ENCODE measurements at places on chromosomes 4 and X.

GRCh38 chr4:83107631-83108030 is 6.9 kb downstream of the PLAC8 start:
- DNase-seq: no peak

DNA sequence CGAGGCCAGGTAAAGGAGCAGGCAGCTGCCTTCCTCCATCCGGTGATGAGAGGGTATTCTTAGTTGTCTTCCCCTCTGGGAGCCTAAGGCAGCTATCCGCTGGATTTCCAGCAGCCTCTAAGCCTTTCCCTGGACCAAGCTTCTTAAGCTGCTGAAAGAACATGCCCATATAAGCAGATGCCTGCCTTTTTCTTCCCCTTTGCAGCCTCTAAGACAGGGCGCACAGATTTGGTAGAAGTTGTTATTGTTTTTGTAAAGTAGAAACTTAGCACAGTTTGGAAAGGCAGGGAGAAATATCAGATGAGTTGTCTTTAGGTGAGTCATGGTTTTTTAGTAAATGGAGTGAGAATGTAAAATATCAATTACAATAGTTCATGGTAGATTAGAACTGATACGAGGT is 210.8 kb downstream of the ARHGAP10 start:
- DNase-seq: no peak

DNA sequence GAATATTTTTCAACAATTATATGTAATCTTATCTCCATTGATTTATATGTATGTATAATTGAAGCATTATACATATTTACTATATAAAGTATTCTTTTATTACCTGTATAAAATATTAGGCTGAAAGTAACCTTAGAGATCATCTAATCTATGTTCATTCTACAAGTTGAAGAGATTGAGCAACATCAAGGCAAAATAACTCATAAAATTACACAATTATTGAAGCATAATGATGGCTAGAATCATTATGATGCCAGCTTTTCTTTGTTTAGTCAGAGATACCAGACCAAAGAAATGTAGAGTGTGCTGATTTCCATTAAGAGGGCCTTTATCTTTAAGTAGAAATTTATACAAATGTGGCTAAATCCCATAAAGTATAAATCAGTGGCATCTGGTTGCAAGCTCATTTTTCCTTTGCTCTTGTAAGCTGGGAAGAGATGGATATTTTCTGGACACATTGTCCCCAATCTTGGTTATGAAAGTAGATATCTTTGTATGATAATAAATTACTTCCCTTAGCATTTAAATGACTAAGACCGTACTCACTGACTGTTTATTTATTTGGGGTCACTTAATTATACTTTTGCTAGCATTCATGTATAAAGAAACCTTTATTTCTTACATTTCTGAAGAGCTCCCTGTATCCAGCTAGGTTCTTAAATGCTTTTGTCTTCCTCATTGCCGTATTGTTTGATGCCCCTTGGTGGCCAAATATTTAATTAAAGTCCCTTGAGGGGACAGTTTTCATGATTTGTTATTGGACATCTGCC is 339.8 kb downstream of the PCDH7 start:
- DNase-seq: peak; percentile 28

- no peak for DNase-seq
Measured at GRCh38 chr4:15027921-15028435, 25.7 kb downstream of the CPEB2 start.

GRCh38 chr4:6905516-6906445 is 3.8 kb upstream of the TBC1D14 start:
- DNase-seq: no peak

DNA sequence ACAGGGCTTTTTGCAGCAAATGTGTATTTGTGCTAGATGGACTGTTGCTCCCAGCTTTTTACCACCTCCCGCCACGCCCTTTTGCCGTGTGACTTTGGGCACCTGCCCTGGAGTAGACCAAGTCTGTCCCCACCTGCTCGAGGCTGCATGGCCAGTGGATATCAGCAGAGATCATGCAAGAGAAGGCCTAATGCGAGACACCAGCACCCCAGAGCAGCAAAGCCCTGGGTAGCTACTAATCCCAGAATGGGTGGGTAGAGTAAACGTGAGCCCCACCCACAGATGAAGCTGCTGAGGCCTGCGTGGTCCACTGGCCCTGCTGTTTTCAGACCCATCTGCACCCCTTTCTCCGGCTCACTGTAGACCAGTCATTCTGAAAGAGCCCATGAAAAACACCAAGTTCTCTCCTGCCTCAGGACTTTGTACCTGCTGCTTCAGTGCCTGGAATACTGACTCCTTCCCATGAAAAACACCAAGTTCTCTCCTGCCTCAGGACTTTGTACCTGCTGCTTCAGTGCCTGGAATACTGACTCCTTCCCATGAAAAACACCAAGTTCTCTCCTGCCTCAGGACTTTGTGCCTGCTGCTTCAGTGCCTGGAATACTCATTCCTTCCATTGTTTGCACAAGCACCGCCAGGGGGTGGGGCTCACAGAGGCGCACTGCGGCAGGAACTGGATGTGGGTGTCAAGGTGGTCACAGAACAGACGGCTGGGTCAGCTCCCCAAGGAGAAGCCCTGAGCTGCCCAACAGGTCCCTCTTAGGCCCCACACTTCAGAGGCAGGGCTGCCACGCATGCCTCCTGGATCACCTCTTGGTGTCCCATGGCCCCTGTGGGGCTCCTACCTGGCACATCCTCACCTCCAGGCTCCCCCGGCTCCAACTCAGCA is 5.1 kb upstream of the TNIP2 start:
- DNase-seq: no peak

DNA sequence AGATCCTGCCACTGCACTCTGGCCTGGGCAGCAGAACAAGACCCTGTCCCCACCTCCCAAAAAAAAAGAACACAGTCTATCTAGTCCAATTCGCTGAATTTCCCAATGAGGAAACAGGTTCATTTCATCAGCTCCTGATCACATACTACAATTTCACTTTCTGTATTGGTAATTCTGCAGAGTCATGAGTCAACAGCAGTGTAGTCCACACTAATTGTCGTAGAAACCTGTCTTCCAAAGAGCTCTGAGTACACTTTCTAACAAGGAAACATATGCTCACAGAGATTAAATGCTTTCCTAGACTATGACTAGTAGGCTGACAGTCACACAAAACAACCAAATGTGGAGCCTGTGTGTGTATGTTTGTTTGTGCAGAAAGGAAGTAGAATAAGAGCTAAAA is 91.9 kb downstream of the GPC4 start:
- no peak for DNase-seq

DNA sequence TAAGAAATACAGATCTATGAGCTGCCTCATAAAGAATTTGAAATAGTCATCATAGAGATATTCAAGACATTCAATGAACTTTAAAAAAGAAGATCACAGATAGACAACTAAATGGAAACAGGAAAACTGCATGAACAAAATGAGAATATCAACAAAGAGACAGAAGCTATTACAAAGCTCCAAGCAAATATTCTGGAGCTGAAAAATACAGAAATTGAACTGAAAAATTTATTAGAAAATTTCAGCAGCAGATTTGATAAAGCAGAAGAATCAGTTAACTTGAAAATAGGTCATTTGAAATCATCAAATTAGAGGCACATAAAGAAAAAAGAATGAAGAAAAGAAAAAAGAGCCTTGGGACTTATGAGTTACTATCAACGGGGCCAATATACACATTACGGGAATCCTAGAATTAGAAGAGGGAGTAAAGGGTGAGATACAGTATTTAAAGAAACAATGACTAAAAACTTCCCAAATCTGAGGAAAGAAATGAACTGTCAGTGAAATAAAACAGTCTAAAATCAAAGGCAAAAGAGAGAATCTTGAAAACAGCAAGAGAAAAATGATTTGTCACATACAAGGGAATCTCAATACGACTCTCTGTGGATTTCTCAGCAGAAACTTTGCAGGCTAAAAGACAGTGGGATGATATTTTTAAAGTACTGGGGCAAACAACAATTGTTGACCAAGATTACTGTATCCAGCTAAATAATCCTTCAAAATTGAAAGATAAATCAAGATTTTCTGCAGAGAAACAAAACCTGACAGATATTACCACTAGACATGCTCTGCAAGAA is 641.6 kb downstream of the ANKRD50 start:
- DNase-seq: no peak

- no peak for DNase-seq
Measured at GRCh38 chr4:174406383-174406782, 115.9 kb downstream of the HPGD start.
